ENCODE measurements at places on chromosomes 7 and 10.

DNA sequence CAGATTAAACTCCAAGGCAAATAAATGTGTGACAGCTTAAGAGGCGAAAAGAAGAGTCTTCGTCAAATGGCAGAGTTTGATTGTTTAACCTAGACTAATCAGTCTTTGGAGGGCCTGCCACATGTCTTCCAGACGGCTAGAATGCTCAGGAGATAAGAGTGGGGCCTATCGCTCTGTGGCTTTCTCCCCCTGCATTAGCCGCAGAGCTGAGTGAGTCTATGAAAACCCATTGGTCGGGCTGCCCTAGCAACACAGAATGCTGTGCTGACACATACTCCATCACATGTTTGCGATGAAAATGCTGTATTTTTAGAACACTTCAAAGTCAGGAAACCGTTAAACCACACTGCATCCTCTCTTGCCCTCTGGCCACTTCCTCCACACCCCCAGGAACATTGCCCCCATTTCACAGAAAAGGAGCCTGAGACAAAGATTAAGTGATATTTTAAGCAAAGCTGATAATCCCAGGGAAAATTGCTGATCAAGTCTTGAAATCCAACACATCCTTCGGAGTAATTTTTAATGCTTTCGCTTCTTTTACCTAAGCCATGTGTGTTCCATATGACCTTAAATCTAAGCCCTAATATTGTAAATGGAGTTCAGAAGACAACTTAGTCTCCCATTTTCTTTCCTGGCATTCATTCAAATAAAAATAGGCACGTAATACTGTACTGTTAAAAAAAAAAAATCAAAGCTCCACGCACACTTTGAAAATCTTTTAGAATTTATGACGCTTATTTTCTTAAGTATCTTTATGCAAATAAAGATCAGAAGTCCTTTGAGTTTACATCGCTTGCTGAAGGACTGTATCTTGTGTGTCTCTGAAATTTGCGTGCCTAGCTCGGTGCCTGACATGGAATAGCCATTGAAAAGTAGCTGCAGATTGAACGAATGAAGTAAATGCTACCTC lies 161.2 kb downstream of the CELF2 start:
- DNase-seq = no peak

GRCh38 chr10:129660569-129660968 lies 193.5 kb downstream of the MGMT start:
- DNase-seq = no peak

DNA sequence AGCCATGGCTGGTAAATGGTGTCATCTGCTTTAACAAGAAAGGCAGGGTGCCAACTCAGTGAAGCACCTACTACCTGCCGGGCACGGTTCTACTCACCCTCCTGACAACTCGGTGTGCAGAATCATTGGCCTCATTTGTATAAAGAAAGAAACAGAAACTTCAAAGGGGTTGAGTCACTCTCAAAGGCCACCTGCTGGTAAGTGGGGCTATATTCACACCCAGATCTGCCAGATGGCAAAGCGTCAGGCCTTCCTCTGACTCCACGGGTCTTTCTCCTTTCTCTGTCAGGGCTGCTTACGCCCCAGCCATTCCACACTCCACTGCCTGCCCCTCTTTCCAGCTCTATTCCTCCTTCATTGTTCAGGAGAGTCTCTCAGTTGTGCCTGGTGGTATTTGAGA lies 309.2 kb downstream of the GFRA1 start:
- no peak for DNase-seq

DNA sequence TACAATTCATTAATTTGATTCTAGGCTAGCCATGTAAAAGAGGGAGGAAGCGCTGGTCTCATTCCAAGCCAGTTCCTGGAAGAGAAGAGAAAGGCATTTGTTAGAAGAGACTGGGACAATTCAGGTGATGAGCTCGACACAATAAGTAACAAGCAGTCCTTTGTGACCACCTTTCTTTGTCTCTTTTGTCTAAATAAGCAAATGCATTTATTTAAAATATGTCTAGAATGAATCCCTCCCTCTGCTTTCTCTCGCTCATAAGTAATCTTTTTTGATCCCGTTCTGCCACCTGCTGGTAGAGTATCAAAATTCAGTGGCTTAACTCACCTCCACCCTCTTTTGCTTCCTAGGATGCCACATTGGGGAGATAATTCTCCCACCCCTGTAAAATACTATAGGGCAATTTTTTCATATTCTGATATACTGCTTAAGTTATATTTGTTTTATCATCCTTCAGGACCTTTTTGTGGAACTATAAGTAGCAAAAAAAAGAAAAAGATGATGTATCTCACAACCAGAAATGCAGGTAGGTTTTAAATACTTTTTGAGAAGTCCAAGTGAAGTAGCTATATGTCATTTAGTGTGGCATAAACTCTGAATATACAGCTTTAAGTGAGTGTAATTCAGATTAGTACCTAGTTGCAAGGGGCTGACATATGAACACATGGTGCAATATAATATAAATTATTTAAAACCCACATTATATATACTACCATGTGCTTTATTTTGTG lies 91.5 kb downstream of the GSDME start:
- DNase-seq = no peak

DNA sequence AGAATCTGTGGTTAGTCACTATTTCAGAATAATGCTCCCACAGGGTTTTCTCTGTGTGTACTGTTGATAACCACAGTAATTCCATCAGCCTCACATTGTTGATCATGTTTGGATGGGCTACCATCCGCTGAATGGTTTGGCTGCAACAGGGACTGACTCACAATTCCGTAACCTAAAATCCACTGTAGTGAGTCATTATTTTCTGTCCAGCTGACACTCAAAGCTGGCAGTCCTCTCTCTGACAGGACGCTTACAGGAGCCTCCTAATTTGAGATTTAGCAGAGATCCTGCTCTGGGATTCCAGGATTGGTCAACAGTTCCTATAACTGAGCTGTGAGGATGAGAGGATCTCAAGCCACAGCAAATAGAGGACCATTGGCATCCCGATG lies 32.7 kb downstream of the VWA2 start:
- DNase-seq = no peak

GRCh38 chr10:122021379-122021778 lies 32.4 kb downstream of the TACC2 start:
- DNase-seq = no peak

GRCh38 chr10:69096045-69096444 lies 8.1 kb downstream of the SRGN start:
- no peak for DNase-seq

- peak; percentile 8 for DNase-seq
Measured at GRCh38 chr7:43753843-43754242, 4.6 kb upstream of the BLVRA start.

DNA sequence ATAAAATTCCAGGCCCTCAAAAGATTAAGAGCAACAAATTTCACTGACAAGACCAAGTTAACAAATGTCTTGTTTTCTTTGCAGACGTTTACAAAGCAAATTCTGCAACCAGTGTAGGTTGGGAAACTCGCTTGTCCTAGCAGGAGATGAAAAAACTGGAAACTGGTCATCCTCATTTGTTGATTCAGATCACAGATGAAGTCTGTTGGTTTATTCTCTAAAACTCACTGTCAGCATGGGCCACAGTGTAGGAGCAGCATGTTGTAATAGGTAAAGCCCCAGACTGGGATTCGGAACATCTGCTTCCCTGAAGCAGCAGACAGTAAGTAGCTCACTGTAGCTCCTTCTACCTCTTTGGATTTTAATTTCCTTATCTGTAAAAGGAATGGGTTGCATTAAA lies 31.5 kb downstream of the PANK1 start:
- DNase-seq = no peak

DNA sequence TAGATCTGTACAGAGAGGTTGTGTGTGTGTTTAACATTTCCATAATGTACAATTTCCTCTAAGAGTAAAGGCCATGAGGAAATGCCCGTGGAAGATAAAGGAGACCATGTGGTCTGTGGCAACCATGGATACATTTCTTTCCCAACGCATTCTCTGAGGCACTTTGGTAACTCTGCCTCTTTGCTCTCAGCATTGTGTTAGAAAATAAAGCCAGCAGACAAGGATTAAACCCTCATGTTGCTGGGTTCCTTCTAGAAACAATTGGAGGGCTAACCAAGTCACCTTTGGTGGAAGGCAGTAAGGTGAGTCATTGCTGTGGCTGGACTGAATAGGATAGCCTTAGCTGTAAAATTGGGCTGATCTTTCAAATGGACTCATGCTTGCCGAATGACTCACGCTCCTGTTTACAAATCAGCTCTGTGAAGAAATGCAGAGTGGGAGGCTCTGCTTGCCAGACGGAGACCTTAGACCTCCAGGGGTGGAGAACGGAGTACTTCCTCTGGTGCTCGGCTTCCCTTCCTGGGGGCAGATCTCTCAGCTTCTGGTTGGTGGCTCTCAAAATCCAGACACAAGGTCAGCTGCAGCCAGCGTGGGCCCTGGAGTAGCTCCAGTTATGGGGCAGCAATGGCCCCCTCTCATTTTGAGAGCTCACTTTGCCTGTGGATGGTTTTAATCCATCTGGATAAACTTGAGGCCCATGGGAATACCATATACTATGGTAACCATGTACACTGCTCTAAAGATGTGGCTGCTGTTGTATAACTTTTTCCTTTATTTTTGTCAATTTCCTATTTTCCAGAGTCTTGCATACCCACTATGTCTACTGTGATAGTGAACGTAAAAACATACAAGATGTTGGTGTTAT lies 137.3 kb downstream of the TCF7L2 start:
- DNase-seq = no peak

- DNase-seq = no peak
Measured at GRCh38 chr10:131452926-131453720, 141.6 kb upstream of the TCERG1L start.

- DNase-seq = no peak
Measured at GRCh38 chr10:127565583-127565982, 16.5 kb downstream of the NPS start.

DNA sequence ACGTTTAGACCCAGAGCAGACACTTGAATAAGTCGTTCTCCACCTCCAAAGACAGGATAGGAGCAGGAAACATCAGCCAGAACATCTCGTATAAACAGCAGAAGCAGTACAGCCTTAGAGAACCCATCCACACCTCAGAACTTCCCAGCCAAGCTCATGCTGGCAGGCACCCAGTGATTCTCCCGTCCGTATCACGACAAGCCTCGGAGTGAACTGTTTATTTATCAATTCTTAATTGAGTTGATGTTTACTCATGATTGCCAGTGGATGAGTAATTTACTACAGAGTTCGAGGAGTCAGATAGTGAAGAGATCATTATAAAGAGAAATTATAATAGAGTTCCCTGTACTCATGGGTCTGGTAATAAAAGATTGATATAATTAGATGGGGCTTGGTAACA lies 811.5 kb downstream of the LRMDA start:
- no peak for DNase-seq

GRCh38 chr7:116210345-116211005 lies at the start of gene TES:
Gene TES (plus strand): TSS chr7:116210539. CDS start chr7:116210708, 169 bp downstream.
- DNase-seq = no peak

GRCh38 chr7:74429153-74429747 lies 24.5 kb upstream of the GTF2IRD1 start:
- DNase-seq = no peak

DNA sequence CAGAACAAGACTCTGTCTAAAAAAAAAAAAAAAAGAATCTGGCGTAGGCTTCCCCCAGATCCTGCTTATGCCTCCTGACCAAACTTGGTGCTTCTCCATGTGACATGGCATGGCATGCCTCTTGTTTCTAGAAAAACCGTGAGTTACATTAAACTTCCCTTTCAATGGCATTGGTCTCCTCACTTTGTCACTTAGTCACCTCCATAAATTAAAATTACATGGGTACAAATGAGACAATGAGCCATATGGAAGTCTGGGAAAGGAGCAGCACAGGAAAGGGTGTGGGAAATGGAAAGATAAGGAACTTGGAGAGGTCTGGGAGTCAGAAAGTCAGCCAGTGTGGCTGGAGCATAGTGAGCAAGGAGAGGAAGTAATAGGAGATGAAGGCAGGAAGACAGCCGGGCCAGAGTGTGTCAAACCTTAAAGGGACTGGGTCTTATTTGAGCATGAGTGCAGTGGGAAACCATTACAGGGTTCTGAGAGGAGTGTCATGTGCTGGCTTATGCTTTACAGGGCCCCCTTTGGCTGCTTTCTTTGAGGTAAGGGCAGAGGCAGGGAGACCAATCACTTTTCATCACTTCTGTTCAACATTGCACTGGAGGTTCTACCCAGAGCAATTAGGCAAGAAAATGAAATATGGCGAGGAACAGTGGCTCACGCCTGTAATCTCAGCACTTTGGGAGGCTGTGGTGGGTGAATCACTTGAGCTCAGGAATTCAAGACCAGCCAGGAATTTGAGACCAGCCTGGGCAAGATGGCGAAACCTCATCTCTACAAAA lies 21.3 kb upstream of the ZMIZ2 start:
- DNase-seq = no peak

DNA sequence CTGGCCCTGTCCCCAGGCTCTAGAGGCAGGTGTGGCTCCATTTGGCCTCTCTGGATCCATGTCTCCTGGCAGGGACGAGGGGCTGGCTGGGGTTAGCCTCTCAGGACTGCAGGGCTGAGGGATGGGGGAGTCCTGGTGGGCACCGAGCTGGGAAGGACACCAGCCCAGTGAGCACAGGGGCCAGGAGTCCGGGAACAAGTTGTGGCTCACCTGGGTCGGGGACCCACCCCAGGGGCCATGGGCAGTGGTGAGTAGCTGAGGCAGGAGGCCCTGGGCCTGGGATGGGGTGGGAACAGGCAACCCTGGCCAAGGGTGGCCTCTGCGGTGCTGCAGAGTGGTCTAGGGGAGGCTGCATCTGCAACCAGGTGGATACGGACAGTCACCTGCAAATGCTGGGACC lies 24.1 kb downstream of the ANTXRL start:
- no peak for DNase-seq

GRCh38 chr7:24972991-24973390 lies 7.0 kb downstream of the OSBPL3 start:
- no peak for DNase-seq

DNA sequence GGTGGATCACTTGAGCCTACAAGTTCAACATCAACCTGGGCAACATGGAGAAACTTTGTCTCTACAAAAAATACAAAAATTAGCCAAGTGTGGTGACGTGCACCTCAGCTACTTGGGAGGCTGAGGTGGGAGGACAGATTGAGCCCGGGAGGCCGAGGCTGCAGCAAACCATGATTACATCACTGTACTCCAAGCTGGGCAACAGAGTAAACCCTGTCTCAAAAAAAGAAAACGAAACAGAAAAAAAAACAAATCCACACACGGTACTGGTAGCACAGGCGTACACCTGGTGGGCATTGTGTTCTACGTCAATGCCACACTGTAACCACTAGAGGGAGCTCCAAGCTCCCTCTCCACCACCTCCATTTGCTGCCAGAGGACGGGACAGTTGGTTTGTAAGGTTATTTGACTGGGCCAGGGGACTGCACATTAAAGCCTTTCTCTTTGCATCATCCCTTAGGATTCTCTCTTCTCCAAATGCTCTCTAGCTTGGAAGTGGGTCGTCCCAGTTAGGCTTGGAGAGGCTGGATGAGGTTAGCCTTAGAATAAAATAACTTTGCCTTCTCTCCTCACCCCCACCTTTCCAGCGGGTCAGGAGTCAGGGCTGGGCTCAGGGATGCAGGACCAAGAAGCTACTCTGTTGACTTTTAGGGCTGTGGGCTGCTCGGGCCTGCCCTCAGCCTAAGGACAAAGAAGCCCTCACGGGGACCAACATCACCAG lies 130.8 kb downstream of the SORBS1 start:
- no peak for DNase-seq

GRCh38 chr10:37855636-37856035 lies 1.8 kb downstream of the ZNF248 start:
- DNase-seq = no peak

- DNase-seq = no peak
Measured at GRCh38 chr10:102246261-102246660, 929 bp downstream of the GBF1 start.

Data from vagina (tissue), 2 donors.